ENCODE measurements at places on chromosomes 3 and 15.
A peak's percentile ranks its signal among the peaks of the same experiment; 100 is the strongest.

DNA sequence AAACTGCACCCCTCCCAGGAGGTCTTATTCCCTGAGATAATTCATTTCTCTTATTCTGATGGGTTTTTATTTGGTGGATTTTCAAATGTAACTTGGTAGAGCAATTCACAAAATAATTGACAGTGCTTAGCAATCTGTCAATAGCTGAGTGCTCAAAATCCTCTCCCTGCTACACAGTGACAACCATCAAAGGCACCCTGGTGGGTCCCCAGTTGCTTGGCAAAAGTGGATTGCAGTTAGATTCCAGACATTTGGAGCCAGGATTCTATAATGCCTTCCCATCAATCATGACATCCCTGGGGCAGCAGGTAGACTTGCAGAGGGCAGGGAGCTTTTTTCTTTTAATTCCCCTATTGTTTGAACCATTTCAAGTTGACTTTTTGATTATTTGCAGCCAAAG, 59.0 kb downstream of the FHIT start:
- DNase-seq, result no peak

GRCh38 chr15:22778796-22779195, 7.6 kb upstream of the NIPA1 start:
- DNase-seq, result no peak

DNA sequence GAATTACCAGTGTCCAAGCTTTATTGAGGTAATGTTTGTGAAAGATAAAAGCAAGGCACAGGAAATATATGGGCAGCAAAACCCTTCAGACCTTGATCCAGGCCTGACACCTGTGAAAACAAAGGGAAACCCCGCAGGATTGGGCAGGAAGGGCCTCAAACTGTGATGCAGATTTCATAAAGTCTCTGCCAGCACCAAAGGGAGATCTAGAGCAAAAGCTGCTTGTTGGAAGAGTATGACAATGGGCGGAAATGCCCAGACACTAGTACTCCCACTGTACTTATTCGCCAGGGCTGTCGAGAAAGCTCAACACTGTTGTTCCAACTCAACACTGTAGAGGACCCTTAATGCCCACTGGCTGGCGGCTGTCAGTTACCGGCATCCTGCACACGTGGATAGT, 207.9 kb downstream of the CD47 start:
- DNase-seq, result no peak

- peak; percentile 60 for DNase-seq
Measured at GRCh38 chr3:46856576-46857471, 6.4 kb downstream of the MYL3 start.

- no peak for DNase-seq
Measured at GRCh38 chr3:159897331-159898075, 91.1 kb upstream of the IL12A start.

GRCh38 chr3:45546716-45547701, 47.5 kb upstream of the LIMD1 start:
- no peak for DNase-seq

DNA sequence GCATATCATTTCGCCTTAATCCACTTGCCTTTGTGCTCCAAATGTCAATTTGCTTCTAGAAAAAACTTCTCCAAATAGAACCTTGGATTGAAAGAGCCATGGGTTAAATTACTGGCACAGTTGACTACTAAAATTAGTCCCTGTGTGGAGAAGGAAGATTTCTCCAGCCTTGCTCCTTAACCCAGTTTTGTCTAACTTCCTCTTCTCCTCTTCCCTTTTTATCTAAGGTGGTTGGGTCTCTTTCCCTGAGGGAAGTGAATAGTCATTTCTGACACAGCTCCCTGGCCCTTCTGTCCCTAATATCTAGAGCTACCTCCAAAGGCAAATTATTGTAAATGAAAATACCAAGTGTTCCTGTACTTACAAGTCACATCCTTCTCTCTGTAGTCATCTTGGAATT, 527.9 kb upstream of the TBL1XR1 start:
- DNase-seq, result no peak

DNA sequence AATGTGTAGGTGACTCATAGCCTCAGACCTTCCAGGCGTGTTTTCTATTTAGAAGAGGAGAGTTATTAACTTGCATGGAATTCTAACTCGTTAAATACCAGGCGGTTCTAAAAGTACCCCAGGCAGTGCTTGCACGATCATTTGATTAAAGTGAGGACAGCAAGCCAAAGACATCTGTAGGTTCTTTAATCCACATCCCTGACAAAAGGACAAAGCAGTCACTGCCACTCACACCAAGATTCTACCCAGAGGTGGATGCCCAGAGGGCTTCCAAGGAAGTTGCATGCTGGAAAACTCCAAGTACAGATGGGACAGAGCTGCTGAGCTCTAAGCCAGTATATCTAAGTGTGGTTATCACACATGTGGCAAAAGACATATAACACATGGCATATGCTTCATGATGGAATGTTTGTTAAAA, 372.1 kb downstream of the ROBO2 start:
- DNase-seq, result no peak
